ENCODE measurements at places on chromosomes 6 and 20.
A peak's percentile ranks its signal among the peaks of the same experiment; 100 is the strongest.

- no peak for DNase-seq
Measured at GRCh38 chr6:49557177-49557576, 6.7 kb downstream of the C6orf141 start.

DNA sequence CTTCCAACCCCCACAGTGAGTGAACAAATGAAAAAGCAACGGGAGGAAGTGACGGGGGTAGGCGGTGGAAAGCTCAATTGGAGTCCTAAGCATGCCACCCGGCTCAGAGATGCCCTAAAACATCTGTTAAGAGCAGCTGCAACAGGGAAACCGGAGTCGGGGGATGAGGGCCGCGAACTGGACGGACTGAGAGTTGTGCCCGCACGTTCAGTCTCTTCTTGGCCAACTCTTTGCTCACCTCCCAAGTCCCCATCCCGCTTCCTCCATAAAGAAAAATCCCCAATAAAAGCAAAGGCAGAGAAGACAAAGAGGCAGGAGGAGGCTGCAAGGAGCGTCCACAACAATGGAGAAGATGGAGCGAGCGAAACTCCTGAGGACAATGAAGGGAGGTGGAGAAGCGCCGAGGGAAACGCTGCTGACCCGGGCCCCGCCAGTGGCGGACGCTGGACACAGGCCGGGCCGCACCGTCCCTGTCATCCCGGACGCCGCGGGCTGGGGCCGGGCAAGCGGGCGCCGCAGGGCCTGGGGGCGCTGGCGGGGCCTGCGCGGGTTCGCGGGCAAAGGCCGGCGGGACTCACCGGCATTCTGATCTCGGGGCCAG, 600 bp downstream of the SEC63 start:
- DNase-seq: peak; percentile 78

GRCh38 chr6:5030596-5031136, 26.8 kb upstream of the RPP40 start:
- DNase-seq: peak; percentile 94

GRCh38 chr20:45427236-45428149, 11.6 kb downstream of the PIGT start:
- no peak for DNase-seq

DNA sequence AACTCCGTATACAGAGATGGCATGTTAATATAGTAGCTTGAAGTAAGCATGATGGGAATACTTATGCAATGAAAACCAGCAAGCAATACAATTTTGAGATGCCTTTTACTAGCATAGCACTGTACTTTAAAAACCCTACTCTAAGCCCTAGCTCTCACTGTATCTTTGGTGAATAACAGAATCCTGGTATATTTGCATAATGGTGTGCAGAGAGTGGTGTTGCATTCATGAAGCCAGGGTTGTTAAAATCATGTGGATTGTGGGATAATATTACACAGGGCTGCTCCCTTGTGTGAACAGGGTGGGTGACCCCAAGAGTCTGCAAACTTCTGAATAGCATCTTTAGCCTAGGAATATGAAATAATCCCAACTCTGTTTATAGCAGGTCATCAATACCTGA, 105.2 kb upstream of the BMP2 start:
- DNase-seq: no peak

- no peak for DNase-seq
Measured at GRCh38 chr6:139800837-139801236, 426.4 kb upstream of the CITED2 start.

DNA sequence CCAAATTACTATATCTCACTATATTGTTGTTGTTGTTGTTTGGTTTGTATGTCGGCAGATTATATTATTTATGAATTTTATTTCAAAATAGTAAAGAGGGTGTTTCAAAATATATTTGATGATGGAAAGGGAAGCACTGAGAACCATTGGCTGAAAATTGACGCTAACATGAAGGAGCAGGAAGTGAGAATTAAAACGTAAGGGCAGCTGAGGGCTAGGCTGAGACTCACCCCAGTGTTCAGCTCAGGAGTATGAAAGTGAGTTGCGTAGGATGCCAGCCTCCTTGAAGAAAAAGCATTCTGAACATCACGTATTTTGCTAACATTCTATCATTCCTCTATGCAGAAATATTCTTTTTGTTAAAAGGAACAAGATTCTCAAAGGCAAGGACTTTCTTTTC, 10.7 kb upstream of the IPCEF1 start:
- DNase-seq: peak; percentile 23

DNA sequence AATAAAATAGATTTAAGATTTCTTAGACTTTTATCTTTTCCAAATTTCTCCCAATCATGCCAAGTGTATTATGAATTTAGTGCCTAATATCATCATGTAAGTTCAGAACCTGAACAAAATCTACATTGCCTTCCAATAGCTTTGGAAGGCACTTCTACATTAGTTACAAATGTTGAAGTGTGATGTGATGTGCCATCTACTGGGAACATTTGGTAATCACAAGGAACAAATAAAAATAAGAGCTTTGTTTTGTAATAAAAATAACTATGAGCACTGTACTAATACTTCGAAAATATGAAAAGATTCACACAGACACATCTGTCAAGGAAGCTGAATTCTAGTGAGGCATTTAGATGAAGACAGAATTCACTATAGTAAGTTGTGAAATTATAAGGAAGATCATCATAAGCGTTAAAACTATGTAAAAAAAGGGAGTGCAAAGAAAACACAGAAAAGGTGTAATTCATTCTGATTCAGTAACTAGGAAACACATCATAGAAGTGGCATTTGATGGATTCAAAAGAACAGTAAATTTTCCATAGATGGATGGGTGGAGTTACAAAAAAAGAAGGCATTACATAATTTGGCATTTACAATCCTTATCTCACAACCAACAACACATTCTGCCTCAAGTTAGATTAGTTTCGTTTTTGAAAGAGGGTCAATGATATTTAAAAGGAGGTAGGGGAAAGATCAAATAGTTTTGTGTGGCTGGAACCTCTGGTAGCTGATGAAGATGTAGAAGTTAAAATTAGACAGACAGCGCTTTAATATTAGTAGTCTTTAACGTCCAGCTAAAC, 161.0 kb downstream of the ASCC3 start:
- peak; percentile 27 for DNase-seq

DNA sequence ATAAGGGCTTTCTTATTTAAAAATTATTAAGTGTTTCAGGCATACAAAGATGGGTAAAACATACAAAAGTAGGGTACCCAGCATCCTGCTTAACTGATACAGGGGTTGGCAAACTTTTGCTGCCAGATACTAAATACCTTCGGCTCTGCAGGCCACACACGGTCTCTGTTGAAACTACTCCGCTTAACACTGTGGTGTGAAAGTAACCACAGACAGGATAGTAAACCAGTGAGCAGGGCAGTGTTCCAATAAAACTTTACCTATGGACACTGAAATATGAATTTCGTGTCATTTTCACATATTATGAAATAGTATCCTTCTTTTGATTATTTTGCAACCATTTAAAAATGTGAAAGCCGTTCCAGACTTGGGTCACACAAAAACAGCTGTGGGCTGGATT, 92.4 kb downstream of the EYA2 start:
- no peak for DNase-seq

- no peak for DNase-seq
Measured at GRCh38 chr6:93238632-93239031, 180.7 kb downstream of the EPHA7 start.

DNA sequence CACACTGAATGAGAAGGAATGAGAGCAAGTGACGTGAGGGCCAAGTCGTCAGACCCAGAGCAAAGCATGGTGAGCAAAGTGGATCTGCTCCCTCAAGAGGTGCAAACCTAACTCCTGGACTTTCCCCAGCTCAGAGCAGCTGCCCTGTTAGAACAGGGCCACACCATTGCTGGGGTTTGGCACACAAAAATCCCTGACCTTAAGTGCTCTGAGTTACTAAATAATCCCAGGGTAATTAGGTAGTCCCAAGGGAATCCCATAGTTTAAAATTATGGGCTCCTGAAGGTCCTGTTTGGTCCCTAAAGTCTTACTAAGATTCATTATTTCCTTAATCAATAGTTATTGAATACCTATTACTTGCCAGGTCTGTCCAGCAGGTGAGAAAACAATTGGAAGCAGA, 165.1 kb upstream of the TNFAIP3 start:
- no peak for DNase-seq

- no peak for DNase-seq
Measured at GRCh38 chr20:21437816-21438215, 40.5 kb upstream of the NKX2-4 start.

GRCh38 chr6:14396392-14396791, 278.8 kb downstream of the CD83 start:
- DNase-seq: no peak

GRCh38 chr6:19873031-19873430, 35.9 kb downstream of the ID4 start:
- no peak for DNase-seq

GRCh38 chr6:52574709-52575501, 2.0 kb downstream of the TRAM2 start:
- DNase-seq: no peak

DNA sequence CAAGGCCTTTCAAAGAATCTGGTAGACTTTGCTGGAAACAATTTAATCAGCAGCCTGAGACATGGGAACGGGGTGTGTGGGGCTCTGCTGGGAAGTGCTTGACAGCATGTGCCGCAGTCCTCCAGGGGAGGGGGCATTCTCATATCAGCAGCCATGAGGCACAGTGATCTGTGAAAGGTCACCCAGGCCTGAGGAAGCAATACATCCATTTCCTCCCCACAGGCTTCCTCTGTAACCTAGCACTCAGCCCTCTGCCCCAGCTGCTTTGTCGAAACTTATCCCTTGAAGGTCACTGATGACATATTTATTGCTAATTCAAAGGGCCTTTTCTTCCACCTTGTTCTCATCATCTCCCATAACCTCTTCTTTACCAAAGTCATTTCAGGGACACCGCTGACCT, 103.3 kb downstream of the TNFAIP3 start:
- DNase-seq: no peak

DNA sequence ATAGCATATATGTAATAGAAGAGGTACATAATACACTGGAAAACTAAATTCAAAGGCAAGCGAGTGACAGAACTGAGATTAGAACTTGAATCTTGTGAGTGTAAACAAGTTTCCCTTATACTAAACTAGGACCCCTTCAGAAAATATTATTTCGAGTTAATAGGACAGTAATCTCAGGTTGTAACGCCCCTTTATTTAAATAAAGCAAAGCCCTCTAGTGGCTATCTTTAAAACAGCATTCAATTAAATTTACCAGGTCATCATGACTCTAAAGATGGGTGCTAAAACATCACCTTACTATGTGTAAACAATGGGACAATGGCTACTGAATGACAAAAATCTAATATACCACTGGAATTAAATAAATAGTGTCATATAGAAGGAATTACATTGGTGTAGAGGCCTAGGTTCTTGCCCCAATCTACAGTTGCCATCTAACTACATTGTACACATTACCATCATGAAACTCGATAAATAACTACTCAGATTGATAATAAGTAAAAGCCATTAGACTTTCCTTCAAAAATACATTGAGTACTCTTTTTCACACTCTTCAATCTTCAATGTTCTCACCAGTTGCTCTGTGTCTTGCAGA, 255.4 kb upstream of the IRAK1BP1 start:
- DNase-seq: no peak

GRCh38 chr6:16654701-16655100, 106.6 kb downstream of the ATXN1 start:
- no peak for DNase-seq

GRCh38 chr6:87675004-87675681, 26.9 kb downstream of the AKIRIN2 start:
- no peak for DNase-seq

- DNase-seq: no peak
Measured at GRCh38 chr6:150083839-150084238, 14.9 kb upstream of the ULBP3 start.

DNA sequence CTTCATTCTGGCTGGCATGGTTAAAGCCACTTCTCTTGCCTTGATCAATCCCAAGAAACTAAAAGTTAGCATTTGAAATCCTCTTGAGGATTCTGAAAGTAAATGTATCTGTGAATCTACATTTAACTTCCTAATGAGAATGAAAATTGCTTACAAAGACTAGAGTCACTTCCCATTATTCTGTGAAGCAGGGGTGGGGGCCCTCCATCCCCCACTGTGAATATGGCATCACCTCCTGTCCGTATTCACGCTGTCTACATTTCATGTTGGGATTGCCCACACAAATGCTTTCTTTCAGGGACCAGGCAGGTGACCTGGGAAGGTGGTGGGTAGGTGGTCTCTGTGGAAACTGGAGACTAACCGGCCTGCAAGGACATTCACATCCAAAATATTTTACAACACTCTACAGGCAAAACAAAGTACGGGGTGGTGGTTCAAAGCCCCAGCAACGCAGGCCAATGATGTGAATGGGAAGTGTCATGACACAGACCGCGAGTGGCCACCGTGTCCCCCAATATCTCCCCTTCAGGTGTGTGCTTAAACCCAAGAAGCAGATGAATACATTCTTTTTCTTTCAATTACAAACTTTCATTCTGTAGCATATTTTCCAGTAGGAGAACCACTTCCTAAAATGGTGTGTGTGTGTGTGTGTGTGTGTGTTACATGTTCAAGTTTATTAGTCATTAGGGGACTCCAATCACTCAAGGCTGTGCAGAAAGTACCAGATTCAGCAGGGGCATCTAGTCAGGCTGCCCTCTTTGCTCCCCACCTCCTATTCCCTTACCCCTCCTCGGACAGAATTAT, 132.2 kb downstream of the PRND start:
- DNase-seq: peak; percentile 8

GRCh38 chr20:13139459-13140150, 81.5 kb upstream of the ISM1 start:
- no peak for DNase-seq

- no peak for DNase-seq
Measured at GRCh38 chr6:88167352-88167937, 1.3 kb upstream of the CNR1 start.

DNA sequence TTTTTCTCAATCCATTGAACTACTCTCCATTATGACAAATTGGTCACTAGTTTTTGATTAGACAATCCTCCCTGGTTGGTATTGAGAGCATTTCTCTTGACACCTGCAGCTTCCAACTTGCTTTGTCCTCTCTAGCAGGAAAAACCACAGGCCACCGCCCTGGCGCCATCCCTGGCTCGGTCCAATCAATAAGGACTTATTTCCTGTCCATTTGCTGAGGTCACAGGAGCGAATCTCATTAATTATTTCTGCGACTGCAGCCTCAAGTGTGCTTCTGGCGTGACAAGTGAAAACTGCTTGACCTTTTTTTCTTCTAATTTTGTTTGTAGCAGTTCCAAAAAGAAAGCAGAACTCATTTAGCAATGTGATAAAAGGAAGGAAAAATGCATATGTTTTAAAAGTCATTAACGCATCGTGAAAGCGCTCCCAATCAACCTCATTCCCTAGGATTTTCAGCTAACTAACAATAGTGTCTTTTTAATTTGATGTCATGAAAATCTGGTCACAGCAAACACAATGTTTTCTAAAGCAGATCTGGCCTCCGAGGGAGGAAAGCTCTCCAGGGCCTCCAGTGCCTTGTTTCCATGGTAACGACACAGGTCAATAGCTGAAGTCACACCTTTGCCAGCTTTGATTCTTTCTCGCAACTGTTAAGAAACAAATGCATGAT, 39.0 kb upstream of the BEND3 start:
- DNase-seq: no peak

- peak; percentile 27 for DNase-seq
Measured at GRCh38 chr20:57716202-57716601, 6.4 kb upstream of the PMEPA1 start.

Measured in inflammatory macrophage treated with lipopolysaccharide for 1 hour (primary cell).